Psoas muscle (tissue), 8 donors: ENCODE measurements at places on chromosomes 5 and 9.
A peak's percentile ranks its signal among the peaks of the same experiment; 100 is the strongest.

- no peak for DNase-seq
Observed at GRCh38 chr5:41373230-41373629, 137.2 kb downstream of the PLCXD3 start.

GRCh38 chr5:176994460-176995121, 12.0 kb downstream of the UIMC1 start:
- DNase-seq: no peak

GRCh38 chr5:4639946-4640345, 500.2 kb upstream of the ADAMTS16 start:
- no peak for DNase-seq

- DNase-seq: no peak
Observed at GRCh38 chr5:1116109-1116740, 4.4 kb upstream of the SLC12A7 start.

DNA sequence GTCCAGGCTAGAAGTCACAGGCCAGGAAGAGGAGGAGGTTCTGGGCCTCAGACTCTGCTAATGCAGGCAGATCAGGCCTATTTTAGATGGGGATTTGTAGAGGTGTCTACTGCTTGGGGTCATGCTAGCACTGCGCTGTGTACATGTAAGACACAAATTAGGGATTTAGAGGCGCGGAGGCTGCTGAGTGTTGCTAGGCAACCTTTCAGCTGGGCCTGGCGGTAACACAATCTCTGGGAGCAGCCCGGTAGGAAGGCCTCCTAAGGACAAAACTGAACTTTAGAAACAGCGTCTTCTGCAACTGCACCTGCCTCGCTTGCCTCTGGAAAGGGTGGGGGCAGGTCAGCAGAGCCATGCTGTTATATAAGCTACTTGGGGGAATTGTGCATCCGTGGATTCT, 147.9 kb downstream of the MACROH2A1 start:
- no peak for DNase-seq

- DNase-seq: no peak
Observed at GRCh38 chr9:136175616-136176197, 29.2 kb downstream of the LHX3 start.

DNA sequence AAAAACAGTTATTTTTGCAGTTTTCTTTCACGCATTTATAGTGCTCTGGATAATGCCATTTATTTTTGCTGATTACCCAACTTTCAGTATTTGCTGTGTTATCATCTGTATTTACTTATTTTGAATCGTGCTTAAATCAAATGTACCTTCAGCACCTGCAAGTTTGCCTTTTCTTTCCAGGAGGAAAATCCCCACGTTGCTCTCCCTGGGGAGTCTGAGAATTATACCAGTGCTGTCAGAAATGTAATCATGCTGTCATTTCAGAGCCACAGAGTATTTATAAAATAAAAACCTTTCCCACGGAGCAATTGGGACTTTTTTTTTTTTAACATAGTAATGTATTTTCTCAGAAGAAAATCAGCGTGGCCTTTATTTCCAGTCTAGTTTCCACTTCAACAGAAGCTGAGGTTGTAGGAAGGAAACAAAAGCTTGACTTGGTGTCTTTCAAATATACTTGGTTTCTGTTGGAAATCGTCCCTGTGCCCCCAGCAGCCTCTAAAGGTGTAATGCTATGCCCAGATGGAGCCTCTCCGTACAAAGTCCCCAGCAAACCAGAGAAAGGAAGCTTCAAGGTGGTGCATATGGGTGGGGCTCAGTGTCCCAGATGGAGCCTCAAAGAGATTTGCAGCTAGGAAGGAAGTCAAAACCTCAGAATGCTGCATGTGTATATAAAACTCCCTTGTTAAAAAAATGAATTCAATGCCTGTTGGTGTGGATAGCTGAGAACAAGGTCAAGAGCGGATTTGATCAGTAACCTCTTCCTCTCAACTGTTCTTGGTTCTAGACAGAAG, 2.1 kb downstream of the GPR150 start:
- no peak for DNase-seq

GRCh38 chr5:123472150-123472924, 39.6 kb upstream of the CSNK1G3 start:
- DNase-seq: no peak

- DNase-seq: no peak
Observed at GRCh38 chr5:115895821-115896220, 54.1 kb downstream of the AP3S1 start.

DNA sequence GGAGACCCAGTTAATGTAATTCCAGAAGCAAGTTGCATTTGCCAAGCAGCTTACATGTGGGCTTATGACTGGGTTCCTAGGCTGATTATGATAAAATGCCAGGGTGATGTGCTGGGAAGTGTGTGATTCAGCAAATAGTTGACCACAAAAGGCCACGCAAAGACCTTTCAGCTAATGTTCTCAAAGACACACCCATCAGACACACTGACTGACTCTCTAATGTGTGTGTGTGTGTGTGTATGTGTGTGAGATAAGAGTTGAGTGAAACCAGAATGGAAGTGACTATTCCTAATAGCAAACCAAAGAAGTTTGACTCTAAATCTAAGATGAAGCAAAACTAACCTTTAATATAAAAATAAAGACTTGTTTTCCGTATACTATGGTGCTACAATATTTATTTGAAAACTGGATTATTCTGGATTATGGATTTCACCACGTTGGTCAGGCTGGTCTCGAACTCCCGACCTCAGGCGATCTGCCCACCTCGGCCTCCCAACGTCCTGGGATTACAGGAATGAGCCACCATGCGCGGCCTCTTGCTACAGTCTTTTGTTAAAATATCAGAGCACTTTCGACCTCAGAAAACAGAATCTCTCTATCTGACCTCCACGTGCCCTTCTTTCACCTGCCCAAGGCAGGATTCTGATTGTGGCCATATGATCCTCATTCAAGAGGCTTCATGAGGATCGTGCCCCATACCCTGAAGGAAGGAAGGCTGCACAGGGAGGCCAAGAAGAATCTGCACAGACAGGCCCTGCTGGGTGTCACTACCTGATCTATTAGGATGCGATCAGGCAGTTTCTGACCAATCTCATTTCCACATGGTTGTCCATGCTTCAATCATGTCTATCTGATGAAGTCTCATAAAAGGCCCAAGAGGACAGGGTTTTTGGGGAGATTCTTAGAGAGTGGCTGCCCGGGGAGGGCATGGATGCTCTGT, 75.6 kb downstream of the USP20 start:
- DNase-seq: no peak

- no peak for DNase-seq
Observed at GRCh38 chr5:27845248-27845647, 806.9 kb upstream of the CDH9 start.

GRCh38 chr9:107464516-107464915, 25.1 kb downstream of the KLF4 start:
- no peak for DNase-seq

GRCh38 chr5:155128786-155129512, 115.4 kb downstream of the KIF4B start:
- DNase-seq: no peak

DNA sequence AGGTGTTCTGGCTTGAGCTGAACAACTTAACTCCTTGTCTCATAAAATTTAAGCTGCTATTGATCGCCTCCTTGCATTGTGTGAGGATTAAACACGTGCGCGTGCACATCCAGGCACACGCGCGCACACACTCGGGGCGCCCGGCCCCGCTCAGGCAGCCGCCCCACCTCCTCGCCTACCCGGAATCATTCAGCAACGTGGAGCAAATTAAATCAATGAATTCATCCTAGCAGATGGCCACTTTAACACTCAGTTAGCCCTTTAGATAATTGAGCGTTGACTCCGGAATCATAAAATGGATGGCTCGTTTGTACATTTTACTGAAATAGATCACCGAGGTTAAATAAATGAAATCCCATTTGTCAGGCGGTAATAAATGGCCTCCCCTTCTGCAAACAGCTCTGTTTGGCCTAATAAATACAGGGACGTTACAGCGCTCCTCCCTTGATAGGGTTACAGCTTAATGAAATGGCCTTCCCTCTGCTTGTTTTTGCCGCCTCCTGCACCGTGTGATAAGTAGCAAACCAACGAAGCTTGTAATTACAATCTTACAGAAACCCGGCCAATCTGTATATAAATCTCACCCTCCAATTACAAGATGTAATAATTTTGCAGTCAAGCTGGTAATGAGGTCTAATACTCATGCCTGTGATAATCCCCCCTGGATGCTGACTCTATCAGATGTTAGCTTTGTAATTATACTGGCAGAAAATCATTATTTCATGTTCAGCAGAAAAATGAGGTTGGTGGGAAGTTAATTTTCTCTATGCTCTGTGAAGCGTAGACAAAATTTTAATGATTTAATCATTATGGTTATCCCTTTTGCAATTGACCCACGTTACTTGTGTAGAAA, 229.7 kb upstream of the IRX4 start:
- no peak for DNase-seq

DNA sequence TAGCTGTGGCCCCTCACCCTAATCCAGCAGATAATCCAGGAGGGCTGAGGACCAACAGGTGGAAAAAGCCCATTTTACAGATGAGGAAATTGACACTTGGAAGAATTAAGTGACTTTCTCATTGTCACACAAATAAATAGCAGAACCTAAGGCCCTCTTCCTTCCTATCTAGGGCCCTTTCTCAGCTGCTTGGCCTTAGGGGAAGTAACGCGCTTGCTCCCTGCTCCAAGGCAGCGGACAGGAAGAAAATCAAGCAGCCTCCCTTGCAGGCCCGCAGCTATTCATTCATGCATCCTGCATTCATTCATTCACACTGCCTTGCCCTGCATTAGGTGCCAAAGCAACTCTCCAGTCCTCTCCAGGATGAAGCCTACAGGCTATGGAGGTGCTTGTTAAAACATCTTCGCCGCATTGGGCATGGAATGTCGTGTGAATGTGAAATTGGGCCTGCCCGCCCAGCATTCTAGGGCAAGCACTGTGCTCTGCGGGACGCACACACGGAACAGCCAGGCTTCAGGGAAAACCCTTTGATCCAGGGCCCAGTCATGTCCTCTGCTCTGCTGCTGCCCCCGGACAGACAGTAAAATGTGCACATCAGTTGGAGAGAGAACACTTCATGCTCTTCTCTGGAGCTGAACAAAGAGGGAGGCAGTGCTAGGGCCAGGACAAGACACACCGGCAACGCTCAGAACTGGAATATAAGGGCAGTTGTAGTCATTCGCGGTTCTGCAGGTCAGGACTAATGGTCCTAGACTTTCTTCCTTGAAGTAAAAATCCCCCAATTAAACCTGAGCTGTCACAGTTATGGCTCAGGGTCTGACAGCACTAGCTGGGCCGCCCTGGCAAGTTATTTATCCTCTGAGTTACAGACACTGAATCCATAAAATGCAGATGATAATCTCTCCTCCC, 166.0 kb downstream of the COL23A1 start:
- no peak for DNase-seq

- DNase-seq: no peak
Observed at GRCh38 chr9:124399968-124400940, 15.0 kb downstream of the PSMB7 start.

- DNase-seq: no peak
Observed at GRCh38 chr5:98099448-98100105, 673.9 kb upstream of the RGMB start.

- DNase-seq: no peak
Observed at GRCh38 chr9:105672711-105673234, 10.5 kb downstream of the TAL2 start.

GRCh38 chr9:80076162-80076561, 504.4 kb downstream of the TLE4 start:
- no peak for DNase-seq

DNA sequence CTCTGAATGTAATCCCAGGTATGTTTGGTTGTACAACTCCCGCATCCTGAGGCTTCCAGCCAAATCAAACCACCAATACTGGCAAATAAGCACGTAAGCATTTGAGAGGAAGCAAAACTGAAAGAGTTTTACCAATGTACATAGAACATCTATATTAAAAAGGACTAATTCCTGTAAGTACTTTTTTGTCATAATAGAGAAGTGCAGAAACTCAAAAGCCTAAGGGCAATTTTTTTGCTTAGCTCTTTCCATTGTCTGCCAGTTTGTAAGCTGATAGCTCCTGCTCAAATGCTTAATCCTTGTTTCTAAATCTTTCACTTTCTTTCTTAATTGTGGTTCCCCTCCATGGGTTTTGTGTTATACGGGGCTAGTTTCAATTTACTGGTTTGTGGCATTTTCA, 1151.8 kb downstream of the CDH12 start:
- no peak for DNase-seq

DNA sequence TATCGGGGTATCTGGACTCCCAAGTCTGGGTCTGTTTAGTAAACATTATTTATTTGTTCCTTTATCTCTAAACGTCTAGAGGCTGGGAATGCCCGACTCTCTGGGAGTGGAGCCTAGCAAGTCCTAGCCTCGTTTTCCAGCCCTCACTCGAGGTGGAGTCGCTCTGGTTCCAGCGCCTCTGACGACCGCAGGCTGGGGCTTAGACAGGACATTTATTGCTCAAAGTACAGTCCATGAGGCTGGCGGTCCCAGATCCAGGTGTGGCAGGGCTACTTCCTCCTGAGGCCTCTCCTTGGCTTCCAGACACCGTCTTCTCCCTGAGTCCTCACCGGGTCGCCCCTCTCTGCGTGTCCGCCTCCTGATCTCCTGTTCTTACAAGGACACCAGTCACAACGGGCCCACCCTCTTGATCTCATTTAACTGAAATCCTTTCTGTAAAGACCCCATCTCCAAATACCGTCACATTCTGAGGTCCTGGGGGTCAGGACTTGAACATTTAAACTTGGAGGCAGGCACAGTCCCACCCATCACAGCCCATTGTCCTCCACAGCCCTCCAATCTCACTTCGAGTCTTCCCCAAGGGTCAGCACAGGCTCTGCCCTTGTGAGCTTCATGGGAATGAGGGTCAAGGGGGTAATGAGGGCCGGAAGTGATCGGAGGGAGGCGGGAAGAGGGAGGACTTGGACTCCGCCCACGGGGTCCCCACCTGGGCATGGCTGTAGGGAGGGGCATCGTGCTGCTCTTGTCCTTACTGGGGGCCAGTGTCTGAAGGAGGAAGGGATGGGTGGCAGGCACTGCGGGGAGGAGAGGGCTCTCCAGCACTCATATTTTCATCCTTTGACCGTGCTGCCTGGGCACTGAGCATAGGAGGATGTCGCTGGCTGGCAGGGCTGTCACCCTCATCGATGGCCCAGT, 12.2 kb upstream of the CLPTM1L start:
- no peak for DNase-seq

GRCh38 chr5:111231119-111231518, 6.9 kb downstream of the CAMK4 start:
- DNase-seq: no peak

- DNase-seq: no peak
Observed at GRCh38 chr9:113237026-113237425, 15.7 kb downstream of the SLC31A1 start.

- DNase-seq: peak; percentile 62
Observed at GRCh38 chr5:93620487-93621326, 37.7 kb downstream of the NR2F1 start.
